ENCODE measurements at places on chromosomes 7 and 10. TPM values are rescaled to one million over a fixed set of nuclear protein-coding genes. Genes with fewer than 3 reads are reported as not detected.
A peak's percentile ranks its signal among the peaks of the same experiment; 100 is the strongest.

The KLF14 gene
- polyA plus RNA-seq, result 0.03 TPM

The IRF5 gene
- polyA plus RNA-seq, result 5.0 TPM

The RHOBTB1 gene
- 6.7 TPM for polyA plus RNA-seq

The PTPRN2 gene
- polyA plus RNA-seq, result 4.4 TPM

The A1CF gene
- polyA plus RNA-seq, result 0.08 TPM

The ERVW-1 gene
- not detected for polyA plus RNA-seq

The PILRA gene
- 27.8 TPM for polyA plus RNA-seq

- DNase-seq, result no peak
Measured at GRCh38 chr10:127813290-127813689, 76.3 kb downstream of the FOXI2 start.

GRCh38 chr10:80713398-80713928 is 175.8 kb downstream of the SH2D4B start:
- DNase-seq, result no peak

GRCh38 chr7:79786187-79786586 is 332.7 kb upstream of the MAGI2 start:
- DNase-seq, result no peak

DNA sequence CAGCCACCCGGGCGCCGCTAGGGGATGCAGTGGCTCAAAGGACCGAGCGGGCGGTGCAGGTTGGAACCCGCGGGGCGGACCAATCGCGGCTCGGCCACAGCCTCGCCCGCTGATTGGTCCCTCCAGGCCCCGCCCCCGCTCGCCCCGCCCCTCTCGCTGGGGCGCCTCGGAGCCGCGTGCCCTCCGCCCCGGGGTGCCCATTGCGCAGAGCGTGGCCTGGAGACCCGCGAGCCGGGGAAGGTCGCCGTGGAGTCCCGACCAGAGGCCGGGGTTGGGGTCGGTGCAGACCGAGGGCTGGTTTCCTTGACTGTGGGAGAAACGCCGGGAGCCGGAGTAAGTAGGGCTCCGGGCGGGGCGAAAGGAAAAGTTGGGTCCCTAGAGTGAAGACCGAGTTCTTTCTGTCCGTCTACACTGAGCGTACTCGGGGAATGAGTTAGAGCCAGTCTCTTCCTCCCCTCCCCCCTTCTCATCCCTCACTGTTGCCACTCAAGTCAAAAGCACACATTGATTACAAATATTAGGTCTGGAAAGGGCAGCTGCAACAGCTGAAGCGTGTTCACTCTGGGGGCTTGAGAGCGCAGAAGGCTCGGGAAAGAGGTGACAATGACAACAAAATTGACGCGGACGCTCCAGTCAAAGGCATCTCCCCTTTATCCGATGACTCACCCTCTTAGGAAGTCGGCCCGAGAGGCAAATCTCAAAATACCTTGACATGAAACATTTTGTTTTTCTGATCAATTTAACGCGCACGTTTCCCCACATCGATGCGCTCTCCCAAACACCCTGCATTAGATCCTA is 843 bp upstream of the GATA3 start:
- peak; percentile 64 for DNase-seq

GRCh38 chr10:11822026-11822756 is 965 bp upstream of the PROSER2 start:
- no peak for DNase-seq

DNA sequence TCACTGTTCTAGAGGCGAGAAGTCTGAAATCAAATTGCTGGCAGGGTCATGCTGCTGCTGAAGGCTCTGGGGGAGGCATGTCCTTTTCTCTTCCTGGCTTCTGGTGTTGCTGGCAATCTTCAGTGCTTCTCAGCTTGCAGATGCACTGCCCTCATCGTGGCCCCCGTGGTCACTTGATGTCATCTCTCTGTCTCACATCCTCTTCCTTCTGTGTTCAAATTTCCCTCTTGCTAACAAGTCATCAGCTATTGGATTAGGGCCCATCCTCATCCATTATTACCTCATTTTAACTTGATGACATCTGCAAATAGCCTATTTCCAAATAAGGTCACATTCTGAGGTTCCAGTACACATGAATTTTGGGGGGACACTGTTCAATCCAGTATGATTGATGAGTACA is 36.6 kb upstream of the SRGN start:
- no peak for DNase-seq

DNA sequence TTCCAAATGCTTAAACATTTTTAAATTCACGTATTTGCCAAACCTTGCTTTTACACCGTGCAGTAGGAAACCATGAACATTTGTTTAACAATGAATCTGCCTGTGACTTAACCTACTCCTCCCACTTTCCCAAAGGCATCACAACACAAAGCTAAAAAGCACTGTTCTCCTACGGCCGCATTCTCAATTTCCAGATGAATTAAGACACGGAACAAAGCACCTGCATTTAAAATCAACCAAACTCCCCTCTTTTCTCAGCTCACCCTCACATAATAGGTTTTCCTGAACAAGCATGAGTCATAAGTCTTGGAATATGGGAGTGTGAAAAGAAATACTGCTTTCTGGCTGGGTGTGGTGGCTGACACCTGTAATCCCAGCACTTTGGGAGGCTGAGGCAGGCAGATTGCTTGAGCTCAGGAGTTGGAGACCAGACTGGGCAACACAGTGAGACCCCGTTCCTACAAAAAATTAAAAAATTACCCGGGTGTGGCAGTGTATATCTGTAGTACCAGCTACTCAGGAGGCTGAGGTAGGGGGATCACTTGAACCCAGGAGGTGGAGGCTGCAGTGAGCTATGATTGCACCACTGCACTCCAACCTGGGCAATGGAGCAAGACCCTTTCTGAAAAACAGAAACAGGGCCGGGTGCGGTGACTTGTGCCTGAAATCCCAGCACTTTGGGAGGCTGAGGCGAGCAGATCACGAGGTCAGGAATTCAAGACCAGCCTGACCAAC is 51.7 kb upstream of the CYTH3 start:
- no peak for DNase-seq

DNA sequence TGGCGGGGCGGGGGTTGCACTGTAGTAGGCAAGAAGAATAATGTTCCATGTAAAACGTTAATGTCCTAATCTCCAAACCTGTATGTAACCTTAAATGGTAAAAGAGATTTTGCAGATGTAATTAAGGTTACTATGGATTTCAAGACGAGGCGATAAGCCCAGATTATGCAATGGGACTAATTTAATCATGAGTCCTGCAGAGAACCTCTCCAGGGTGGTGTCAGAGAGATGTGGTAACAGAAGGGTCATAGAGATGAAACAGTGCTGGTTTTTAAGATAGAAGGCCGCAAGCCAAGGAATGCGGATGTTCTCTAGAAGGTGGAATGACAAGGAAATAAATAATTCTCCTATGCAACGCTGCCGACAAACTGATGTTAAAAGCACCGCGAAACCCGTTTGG is 57.1 kb downstream of the UBE3C start:
- DNase-seq, result no peak

- peak; percentile 56 for DNase-seq
Measured at GRCh38 chr7:139035586-139036353, at the start of gene ZC3HAV1L. ZC3HAV1L (minus strand) TSS chr7:139036042; CDS start chr7:139036017, 25 bp downstream.

DNA sequence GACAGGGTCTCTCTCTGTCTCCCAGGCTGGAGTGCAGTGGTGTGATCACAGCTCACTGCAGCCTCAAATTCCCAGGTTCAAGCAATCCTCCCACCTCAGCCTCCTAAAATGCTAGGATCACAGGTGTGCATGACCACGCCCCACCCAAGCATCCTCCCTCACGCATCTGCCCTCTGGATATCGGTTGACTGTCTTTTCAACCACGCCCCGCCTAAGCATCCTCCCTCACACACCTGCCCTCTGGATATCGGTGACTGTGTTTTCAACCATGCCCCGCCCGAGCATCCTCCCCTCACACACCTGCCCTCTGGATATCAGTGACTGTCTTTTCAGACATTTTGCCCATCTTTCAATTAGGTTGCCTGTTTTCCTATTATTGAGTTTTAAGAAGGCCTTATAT is 140.5 kb downstream of the MAD1L1 start:
- no peak for DNase-seq

DNA sequence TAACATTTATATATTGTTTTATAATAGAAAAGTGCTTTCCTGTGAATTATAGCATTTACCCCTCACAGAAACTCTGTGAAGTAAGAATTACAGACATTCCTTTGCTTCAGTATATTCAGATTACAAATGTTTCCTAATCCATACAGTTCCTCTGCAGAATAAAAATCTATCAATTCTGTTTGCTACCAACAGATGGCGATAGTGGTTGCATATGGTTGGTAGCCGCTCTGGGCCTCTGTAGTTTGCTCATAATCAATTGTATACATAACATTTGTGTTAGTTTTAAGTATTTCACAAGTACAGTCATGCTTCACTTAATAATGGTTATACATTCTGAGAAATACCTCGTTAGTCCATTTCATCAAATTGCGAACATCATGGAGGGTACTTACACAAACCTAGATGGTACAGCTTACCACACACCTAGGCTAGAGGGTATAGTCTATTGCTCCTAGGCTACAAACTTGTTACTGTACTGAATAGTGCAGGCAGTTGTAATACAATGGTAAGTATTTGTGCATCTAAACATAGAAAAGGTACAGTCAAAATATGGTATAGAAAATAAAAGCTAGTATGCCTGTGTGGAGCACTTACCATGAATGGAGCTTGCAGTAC is 94.4 kb upstream of the STEAP4 start:
- no peak for DNase-seq

DNA sequence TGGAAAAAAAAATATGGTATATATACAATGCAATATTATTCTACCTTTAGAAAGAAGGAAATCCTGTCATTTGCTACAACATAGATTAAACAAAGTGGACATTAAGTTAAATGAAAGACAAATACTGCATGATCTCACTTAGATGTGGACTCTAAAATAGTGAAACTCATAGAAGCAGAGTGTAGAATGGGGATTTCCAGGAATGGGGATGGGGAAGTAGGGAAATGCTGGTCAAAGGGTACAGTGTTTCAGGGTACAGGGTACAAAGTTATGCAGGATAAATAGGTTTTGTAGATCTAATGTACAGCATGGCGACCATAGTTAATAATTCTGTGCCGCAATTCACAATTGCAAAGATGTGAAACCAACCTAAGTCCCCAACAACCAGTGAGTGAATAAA is 385.5 kb downstream of the SFMBT2 start:
- DNase-seq, result no peak

DNA sequence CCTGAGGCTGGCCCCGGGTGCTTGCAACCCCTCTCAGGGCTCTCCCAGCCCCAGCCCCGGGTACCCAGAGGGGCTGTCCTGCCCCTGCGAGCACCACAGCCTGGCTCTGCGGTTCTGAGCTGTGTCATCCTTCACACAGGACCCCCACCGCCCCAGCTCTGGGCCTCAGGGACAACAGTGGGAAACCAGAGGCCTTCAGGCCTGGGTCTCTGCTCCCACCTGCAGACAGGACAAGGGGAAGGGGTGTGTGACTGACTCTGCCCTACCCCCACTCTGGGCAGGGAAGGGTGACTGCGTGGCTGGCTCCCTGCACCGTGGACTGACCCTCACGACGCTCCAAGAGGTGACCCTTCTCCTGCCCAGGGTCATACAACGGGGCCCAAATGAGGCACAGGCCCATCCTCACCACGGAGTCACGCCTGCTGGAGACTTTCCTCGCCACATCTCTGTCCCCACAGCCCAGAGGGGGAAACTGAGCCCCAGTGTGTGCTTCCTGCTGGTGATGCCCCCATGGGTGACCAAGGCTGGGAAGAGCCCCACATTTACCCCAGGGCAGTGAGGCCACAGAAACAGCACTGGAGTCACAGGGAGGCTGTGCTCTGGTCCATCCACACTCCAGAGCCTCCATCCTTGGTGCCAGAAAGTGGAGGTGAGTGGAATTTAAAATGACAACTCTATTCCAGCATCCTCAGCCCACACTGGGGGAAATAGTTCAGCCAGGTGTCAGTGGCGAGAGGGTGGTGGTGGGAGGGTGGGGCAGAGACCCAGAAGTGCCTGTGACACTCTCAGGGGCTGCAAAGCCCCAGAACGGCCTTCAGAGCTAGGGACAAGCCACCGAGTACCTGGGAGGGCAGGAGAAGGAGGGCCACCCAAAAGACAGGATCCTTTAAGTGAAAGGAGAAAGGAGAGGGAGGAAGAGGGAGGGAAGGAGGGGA is 13.6 kb downstream of the CAMK2B start:
- DNase-seq, result no peak

GRCh38 chr10:3213208-3213607 is 40.6 kb upstream of the PITRM1 start:
- no peak for DNase-seq

DNA sequence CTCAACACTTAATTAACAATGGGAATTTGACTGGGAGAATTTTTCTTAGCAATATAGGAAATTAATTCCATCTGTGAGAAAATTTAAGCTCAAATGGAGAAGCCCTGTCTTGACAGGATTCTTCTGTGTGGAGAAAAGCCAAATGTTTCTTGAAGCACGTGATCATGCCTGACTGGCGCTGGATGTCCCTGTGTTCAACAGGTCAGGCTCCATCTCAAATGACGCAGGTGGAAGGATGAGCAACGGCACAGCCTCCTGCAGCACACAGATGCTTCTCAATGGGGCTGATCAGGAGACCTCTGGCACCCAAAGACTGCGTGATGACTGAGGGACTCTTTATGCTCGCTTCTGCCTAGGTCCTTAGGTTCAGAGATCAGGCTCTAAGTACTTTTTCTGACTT is 143.8 kb downstream of the RSU1 start:
- DNase-seq, result no peak

DNA sequence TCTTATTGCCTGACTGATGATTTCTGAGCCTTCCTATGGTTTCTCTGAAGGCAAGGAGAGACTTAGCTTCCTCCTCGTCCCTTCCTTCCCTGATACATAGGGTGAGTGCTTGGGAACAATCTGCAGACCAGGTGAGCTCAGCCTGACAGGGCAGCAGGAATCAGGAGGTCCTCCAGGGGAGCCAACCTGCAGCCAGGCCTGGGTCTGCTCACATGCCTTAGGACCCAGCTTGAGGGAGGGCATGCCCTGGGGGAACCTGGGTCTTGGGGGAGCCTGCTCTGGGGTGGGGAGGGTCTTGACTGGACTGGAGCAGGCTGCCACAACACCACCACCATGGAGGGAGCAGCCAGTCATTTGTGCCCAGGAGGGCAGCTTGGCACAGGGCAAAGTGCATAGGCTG is 57.7 kb downstream of the LRRC18 start:
- DNase-seq, result no peak

- no peak for DNase-seq
Measured at GRCh38 chr7:20330928-20331909, 519 bp downstream of the ITGB8 start.

GRCh38 chr10:128573986-128574385 is 447.8 kb upstream of the MKI67 start:
- DNase-seq, result no peak

DNA sequence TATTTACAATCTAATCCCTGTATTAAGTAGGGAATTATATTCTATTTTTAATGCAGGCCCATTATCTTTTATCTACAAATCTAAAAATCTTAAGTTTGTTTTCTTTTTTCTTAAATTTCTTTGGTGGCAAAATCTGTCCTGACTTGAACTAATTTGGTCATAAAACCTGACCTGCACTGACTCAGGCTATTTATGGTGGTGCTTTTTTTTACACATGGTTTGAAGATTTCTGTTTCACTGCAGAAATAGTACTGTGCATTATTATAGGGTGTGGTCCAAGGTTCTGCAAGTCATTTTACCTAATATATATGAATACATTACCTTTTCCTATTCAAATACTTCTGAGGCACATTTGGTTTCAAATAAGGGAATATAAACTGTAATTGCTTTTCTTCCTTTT is 137.0 kb downstream of the CD36 start:
- no peak for DNase-seq
